Forelimb muscle (tissue), 1 donor: ENCODE measurements at places on chromosomes 2 and 18.
A peak's percentile ranks its signal among the peaks of the same experiment; 100 is the strongest.

DNA sequence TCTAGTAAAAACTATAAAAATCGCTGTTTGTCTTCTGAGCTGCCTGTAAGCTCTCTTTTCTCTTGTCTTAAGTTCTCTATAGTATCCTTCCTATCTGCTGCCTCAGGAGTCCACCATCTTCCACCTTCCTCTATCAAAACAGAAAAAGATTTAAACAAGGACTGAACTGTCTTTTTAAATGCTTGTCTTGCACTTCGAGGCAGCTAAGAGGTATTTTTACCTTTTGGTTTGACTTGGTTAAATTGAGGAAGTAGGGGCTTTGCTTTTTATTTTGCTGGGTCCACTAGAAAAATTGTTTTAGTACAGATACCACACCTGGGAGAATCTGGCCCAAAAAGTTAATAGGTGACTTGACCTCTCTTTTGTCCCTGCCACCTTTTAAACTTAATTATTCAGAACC lies 12.2 kb downstream of the SESTD1 start:
- DNase-seq: no peak

DNA sequence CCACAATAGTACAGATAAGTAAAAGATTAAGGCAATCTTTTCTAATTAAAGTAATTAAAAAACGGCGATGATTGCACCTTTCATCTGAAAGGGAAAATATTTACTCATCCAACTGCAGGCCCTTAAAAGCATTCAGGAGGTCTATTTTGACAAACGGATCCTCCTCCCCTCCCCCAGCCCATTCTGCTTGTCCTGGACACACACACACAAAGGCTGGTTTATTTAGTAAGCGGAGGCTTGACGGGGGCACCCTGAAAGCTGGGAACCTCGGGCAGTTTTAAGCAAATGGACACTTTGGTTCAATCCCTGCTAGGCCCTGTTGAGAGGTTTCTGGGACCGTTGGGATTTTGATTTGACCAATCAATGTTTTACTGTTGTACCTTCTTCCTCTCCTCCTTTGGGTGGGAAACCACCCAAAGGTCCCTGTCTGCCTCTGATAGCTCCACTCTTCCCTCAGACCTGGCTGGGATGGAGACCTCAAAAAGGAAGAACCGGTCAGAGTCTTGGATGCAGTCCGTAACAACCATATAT lies 135.8 kb upstream of the HAAO start:
- no peak for DNase-seq

GRCh38 chr2:86392873-86393518 lies 48.2 kb upstream of the KDM3A start:
- no peak for DNase-seq

- DNase-seq: no peak
Observed at GRCh38 chr2:62215306-62216064, 19.6 kb downstream of the B3GNT2 start.

GRCh38 chr2:158659483-158659882 lies 135.6 kb upstream of the DAPL1 start:
- no peak for DNase-seq

- no peak for DNase-seq
Observed at GRCh38 chr2:119290859-119291587, 67.4 kb downstream of the STEAP3 start.

DNA sequence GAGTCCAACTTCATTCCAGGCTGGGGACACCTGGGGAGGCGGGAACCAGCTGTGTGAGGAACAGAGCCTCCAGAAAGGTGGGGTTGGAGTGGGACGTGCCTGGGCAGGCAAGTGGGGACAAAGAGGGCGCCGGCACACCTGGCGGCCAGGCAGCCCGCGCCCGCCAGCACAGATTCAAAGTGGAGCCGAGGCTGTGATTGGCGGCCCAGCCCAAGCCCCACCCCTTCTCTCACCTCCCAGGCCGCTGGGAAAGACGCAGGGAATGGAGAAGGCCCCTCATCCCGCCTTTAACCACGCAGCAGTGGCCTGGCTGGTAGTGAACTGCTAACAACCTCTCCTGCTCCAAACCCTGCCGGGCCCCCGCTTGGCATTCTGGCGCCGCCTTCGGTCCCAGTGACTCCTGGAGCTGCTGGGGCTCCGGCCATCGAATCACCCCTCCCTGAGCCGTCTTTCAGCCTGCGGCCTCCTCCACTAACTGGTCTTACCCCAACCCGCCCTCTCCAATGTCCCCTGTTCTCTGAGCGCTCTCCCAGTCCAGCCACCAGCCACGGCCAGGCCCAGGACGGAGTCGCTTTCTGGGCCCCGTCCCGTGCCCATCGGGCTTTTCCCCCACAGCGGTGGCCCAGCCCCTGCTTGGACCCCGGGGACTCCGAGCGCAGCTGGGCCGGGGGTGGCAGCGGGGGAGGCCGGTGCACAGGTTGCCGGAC lies 27.9 kb upstream of the PTMA start:
- DNase-seq: no peak

GRCh38 chr2:230762317-230762896 lies 49.8 kb downstream of the CAB39 start:
- no peak for DNase-seq

DNA sequence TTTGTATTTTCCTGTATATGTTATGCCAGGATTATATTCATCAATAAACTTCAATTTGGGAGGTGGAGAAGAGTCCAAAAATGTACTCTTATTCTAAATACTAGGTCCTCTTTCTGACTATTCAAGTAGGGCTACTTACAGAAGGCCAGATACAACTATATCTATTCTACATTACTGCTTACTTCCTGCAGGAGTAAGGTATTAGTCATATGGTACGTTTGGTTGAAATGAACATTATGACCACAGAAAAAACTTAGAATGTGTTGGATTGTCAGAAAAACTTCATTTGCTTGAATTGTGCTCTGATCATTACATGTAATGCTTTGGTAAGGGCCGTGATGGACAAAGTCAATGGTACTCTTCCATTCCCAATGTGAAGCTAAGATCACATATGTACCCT lies 35.0 kb downstream of the STAT4 start:
- no peak for DNase-seq

DNA sequence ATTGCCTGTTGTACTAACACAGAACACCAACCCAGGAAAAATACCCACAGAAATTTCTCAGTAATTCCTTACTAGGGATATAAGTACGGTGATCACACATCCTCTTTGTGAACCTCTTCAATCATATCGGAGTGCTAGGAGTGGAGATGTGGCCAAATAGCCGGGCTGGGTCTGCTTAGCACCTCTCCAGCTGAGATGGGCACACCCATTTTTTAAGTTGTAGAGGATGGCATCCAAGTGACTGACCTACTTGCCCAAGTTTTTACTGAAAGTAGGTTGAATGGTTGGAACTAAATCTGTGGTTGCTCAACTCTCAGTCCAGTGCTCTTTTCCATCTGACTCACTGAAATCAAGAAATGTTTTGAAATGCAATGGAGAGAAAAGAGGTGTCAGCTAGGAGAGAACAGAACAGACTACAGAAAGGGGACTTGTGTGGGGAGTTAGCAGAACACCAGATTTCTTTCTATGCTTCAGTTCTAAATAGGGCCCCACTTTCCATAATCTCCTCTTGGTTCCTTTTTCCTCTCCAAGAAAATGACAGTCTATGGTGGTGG lies 68.7 kb upstream of the FSHR start:
- DNase-seq: no peak

DNA sequence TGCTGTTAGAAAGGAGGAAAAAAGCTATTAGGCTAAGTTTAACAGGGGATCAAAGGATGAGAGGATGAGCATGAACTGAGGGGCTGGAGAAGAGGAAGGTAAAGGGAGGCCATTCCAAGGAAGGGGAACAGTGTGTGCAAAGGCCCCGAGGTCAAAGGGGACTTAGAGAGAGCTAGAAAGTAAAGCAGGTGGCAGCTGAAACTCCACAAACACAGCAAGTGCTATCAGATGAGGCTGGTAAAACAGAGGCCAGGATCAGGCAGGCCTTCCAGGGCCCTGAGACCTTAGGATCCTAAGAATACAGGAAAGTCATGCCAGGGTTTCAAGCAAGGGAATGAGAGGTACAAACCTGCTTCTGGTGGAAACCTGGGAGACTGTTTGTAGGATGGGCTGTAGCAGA lies 5.8 kb downstream of the HDAC4 start:
- no peak for DNase-seq

DNA sequence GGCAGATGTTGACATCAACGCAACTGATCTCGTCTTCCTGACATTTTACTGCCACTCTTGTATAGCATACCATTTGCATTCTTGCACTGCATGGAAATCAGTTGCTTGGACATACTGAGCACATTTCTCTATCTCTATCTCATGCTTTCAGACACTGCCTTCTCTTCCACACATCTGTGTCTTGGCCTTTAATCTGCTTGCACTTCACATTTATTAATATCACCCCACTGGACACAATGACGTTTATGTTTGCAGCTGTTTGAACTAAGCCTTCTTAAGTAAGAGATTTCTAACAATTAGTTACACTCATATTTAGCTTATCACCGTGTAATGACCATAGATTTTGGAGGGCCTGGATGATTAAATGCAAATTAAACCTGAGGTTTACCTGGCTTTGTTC lies 229.8 kb upstream of the CDH19 start:
- no peak for DNase-seq

DNA sequence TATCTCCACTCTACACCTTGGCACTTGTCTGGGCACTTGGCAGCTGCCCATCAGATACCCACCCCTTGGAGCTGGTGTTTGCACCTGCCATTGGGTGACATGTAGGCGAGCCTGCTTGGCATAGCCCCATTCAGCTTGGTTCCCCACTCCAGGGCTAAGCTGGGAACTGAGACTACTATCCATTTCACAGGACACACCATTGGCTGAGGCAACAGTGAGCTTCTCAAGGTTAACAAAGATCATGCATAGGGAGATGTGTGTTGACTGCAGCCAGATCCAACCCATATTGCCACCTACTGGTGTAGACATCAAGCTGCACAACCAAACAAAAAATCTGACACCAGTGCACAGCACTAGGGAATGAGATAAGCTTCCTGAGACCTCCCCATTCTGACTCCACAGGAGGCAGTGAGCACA lies 1389.8 kb upstream of the TMEFF2 start:
- DNase-seq: no peak

- no peak for DNase-seq
Observed at GRCh38 chr2:115874427-115874826, 1432.0 kb downstream of the DPP10 start.

- DNase-seq: no peak
Observed at GRCh38 chr2:167271932-167272331, 383.7 kb downstream of the XIRP2 start.

DNA sequence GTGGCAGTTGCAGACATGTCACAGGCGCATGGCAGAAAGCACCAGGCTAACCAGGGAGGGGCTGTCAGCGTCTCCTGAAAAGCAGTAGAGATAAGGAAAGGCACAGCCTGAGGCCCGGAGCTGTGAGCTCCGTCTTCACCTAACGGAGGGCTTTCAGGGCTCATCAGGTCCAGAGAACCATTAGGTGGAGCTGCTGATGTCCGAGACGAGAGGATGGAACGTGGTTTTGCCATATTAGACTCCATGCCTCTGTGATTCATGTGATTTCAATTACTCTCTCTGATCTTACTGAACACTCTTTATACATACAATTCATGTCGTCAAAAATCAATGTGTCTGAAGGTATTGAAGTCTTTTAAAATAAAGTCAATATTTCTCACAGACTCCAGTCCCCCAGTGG lies 120.3 kb upstream of the RAB6C start:
- no peak for DNase-seq

DNA sequence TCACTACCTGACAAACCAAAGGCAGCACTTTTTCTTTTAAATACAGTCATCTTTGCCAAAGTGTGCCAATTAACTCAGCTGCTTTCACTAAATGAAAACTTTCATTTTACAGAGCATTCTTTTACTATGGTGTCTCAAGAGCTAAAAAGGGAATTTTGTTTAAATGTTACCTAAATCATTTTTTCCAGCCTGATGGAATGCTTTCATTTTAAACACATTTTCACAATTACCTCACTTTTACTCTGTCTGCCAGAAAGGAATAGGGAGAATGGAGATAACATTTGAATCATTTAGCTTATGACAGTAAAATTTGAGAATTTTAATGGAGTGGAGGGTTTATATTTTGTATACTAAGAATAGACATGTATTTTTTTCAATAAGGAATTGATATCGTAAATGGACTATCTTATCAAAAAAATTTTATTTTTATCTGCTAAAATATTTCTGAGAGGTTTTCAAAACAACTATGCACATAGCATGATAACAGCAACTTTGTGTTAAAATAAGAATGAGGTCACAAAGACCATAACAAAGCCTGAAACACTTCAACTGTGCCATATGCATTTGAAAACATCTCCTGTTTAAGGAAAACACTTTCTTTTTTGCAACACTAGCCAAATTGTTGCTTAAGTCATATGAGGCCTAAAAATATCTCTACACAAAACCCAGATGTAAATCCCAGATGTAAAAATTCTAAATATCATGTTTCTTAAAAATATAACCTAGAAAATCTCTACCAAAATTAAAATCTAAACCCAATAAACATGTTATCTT lies 769.9 kb upstream of the FSHR start:
- peak; percentile 40 for DNase-seq

DNA sequence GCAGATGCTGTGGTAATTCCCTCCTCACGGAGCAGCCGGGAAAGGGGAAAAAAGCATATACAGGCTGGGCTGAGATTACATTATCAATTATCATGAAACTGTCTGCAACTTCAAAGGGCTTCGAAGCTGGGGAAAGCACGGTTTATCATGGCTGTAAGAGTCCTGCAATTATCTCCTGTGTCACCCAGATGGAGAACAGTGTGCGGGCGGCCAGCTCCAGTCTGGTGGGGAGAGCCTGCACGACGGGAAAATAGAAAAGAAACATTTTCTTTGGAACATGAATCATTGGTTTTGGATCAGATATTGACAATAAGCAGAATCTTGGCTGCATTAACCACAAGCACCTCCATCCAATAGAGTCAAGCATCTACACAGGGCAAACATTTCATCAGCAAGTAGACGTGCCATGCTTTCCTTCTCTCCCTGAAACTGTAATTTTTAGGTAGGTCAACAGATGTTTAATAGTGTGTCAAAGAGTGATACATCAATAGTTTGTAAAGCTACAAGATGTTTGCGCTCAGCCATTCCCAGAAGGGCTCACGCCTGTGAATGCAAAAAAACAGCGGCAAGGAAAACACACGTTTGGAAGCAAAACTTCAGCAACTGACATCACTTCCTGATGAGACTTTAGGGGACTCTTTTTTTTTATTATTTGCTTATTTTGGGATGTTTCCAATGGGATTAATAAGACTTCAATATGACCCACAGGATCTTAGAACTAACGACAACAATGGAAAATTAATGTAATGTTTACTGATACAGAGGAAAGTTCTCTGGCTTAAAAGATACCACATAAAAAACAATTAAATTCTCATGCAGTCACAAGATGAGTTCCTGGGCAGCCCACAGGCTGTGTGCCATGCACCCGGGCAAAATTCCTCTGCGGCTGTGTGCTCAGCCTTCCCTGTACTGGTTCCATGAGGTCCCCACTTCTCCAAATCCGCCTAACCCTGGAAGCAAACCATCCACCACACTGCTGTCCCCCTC lies 111.0 kb upstream of the SALL3 start:
- no peak for DNase-seq

GRCh38 chr2:157839162-157839801 lies 36.8 kb downstream of the ACVR1 start:
- DNase-seq: peak; percentile 51

GRCh38 chr2:234998404-234999211 lies 46.8 kb downstream of the SH3BP4 start:
- DNase-seq: no peak

GRCh38 chr18:25351777-25352628 lies at the start of gene ZNF521:
TSS of gene ZNF521 (minus strand) at chr18:25352166. CDS start at chr18:25350946, 1,220 bp downstream.
- peak; percentile 80 for DNase-seq

- no peak for DNase-seq
Observed at GRCh38 chr2:140023291-140023690, 1243.1 kb upstream of the NXPH2 start.

GRCh38 chr18:77857678-77858655 lies 608.3 kb downstream of the GALR1 start:
- DNase-seq: no peak
